Stimulated activated naive CD8-positive, alpha-beta T cell treated with anti-CD3 and anti-CD28 coated beads, Interleukin-15, amount 100 ng/mL, for 72 hours (primary cell): ENCODE measurements at places on chromosomes 13 and 19.

GRCh38 chr13:103272770-103273169 is 206.6 kb upstream of the SLC10A2 start:
- DNase-seq: no peak

- DNase-seq: no peak
Measured at GRCh38 chr19:30096596-30097370, 154.7 kb downstream of the URI1 start.

GRCh38 chr13:79812070-79812850 is 331.3 kb downstream of the NDFIP2 start:
- no peak for DNase-seq

DNA sequence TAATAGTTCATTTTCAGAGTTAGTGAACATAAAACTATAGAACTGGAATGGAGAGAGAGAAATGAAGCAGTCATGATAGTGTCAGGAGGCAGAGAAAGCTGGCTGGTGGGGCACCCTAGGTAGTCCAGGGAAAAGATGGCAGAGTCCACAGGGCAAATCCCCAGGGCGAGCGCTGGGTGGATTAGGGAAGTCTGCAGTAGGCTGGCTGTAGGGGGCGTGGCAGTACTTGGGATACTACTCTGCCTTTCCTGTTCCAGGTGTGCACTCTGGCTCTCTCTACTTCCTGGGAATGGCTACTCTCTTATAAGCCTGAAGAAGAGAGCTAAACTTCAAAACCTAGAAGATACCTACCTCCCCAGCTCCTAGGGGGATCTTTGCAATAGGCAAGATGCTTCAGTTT is 232.9 kb upstream of the SLC10A2 start:
- DNase-seq: no peak

DNA sequence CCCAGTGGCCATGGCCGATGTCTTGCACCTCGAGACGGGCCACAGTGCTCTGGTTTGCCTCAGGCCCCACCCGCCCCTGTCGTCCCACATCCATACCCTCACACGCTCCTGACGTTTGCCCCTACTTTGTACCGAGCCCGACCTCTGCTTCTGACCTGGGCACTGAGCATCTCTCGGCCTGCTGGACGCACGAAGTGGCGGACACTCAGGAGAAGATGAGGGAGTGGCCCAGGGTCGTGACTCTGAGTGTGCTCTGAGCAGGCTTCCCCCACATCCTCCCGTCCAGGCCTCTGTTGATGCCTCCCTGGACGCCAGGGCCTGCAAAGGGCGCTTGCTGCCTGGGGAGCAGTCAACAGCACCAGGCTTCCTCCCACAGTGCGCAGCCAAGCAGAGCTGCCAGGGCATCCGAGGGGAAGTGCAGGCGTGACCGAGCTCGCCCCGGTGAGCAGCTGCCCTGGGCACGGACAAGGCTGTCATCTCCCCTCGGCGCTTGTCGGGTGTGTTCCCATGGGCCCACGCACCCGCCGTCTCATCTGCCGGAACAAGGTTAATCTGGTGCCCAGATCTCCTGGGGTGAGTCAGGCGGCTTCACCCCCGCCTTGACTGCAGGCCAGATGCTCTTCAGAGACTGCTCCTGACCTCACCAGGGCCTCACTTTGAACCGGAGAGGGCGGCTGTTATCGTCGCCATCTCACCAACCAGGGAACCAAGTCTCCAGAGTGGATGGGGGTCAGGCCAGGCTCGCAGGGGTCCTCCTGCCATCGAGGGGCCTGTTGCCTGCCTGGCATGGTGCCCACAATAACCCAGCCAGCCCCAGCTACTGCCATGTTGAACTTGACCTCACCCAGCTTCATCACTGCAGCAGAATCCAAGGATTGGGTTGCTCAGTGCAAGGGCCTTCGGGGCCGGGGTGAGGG is 27.2 kb downstream of the COMP start:
- DNase-seq: no peak

DNA sequence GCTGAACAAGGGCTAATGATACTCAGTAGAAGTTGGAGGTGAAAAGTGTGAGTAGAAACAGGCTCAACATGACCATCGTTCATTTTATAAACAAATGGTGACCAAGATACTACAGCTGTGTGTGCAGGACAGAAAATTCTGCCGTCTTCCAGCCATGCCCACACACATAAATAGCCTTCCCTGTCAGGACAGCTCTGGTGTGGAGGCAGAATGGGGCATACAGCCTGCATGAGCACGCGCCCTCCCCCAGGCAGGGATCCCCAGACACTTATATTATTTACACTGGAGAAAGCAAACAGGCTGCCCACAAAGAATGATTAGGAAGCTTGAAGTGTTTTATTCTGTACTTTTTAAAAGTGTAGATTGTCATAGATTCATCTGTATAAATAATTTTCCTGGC is 20.4 kb downstream of the GJA3 start:
- no peak for DNase-seq

DNA sequence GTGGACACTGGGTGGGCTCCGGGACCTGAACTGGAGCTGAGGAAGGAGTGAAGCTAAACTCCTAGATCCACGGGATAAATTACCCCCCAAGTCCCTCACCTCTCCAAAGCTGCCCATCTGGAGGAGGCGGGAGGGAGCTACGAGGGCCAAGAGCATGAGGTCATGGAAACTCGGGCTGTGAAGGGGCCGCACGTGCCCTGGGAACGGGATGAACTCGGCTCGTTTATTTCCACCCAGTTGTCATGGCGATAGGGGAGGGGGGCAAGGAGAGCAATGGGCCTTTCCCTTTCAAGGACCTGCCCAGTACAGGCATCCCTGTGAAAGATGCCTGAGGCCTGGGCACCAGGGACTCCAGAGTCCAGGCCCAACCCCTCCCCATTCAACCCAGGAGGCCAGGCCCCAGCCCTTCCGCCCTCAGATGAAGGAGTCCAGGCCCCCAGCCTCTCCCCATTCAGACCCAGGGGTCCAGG is 3.8 kb downstream of the PPP1R12C start:
- no peak for DNase-seq

DNA sequence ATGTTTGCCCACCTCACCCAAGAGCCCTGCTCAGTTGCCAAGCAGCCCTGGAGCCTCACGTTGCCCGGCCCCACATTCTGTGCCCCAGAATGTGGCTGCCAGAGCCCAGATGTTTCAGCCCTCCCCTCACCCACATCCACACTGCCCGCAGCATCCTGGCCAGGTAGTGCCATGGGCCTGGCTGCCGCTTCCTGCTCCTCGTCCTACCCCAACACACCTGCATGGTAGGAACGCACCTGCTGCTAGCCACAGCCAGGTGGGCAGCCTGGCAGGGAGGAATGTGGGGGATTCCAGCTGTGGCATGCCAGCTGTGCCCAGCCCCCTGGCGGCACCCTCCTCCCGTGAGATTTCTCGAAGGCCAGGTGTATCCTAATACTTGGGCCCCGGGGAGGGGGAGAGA is 7.5 kb upstream of the NFIX start:
- DNase-seq: no peak

DNA sequence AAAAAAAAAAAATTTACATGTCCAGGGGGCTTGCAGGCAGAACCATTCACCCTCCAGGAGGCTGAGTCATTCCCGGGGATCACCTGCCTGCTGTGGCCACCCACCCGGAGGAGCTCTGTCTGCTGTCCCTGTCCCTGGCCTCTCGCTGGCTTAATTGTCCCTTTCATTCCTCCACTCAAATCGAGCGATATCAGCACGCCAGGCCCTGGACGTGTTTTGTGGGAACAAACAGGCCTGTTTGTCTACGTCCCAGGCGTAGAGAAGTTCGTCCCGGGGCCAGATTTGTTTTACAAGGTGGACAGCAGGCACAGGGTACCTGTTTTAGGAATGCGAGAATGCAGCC is 21.2 kb downstream of the SULT2B1 start:
- no peak for DNase-seq

GRCh38 chr13:30792285-30793000 is 57.1 kb downstream of the ALOX5AP start:
- no peak for DNase-seq

DNA sequence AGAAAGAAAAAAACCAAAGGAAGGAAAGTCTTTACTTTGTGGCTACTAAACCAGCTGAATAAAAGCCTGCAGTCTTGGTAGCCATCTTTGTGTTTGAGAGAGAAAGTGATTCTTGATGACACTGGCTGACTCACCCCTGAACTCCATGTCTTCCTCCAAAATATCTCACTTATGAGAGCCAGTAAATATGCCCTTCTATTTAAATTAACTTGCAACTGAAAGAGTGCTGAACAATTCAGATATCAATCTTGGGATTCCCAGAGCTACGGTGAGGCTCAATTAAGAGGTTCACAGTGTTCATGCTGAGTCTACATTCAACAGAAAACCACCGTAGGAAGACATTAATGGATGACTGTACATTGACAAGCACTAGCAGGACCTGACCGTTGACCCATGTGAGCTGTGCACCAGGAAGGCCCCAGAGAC is 57.9 kb downstream of the KCTD12 start:
- no peak for DNase-seq

GRCh38 chr13:51629491-51630287 is 45.4 kb downstream of the WDFY2 start:
- no peak for DNase-seq

- no peak for DNase-seq
Measured at GRCh38 chr19:19475015-19475765, 40.2 kb downstream of the TSSK6 start.

GRCh38 chr19:44752123-44752815 is 3.8 kb downstream of the BCL3 start:
- DNase-seq: no peak

- no peak for DNase-seq
Measured at GRCh38 chr13:114141261-114141996, 9.0 kb upstream of the RASA3 start.

DNA sequence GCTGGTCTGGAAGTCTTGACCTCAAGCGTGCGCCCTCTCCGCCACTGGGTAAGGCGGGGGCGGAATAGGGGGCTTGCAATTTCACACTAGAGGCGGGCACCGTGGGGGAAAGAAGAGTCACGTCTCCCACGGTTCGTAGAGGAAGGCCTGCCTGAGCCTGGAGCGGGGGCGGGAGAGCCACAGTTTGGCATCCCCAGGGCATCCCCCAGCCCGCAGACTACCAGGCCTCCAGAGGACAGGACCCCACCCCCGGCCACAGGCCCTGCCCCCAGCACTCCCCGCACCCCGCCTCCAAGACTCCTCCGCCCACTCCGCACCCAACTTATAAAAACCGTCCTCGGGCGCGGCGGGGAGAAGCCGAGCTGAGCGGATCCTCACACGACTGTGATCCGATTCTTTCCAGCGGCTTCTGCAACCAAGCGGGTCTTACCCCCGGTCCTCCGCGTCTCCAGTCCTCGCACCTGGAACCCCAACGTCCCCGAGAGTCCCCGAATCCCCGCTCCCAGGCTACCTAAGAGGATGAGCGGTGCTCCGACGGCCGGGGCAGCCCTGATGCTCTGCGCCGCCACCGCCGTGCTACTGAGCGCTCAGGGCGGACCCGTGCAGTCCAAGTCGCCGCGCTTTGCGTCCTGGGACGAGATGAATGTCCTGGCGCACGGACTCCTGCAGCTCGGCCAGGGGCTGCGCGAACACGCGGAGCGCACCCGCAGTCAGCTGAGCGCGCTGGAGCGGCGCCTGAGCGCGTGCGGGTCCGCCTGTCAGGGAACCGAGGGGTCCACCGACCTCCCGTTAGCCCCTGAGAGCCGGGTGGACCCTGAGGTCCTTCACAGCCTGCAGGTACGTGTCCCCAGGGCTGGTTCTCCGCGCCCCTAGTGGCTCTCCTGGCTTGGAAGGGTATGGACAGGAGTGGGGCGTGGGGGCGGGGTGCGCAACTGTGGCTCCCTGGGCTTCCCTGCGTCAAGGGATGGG is at the start of gene ANGPTL4:
Gene ANGPTL4, plus strand, starts transcription at position 353 of the 969 bp plus-strand sequence. Its CDS starts 167 bp downstream, at position 520.
- DNase-seq: peak; percentile 63

DNA sequence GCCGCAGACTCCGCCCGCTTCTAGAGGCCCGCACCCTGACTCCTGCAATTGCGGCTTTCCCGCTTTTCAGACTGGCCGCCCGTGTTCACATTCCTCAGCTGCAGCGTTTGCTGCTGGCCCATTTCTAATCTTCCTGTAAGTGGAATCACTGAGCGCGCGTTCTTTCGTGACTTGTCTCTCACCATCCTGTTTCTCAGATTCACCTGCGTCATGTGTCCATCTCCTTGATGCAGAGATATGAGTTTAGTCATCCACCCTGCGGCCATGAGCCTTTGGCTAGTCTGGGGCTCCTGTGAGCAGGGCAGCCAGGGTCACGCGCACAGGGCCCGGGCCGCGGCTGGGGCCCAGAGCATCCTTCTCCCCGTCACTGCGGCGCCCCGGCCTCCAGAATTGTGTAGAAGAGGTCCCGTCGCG is 110.0 kb downstream of the CRYL1 start:
- no peak for DNase-seq

DNA sequence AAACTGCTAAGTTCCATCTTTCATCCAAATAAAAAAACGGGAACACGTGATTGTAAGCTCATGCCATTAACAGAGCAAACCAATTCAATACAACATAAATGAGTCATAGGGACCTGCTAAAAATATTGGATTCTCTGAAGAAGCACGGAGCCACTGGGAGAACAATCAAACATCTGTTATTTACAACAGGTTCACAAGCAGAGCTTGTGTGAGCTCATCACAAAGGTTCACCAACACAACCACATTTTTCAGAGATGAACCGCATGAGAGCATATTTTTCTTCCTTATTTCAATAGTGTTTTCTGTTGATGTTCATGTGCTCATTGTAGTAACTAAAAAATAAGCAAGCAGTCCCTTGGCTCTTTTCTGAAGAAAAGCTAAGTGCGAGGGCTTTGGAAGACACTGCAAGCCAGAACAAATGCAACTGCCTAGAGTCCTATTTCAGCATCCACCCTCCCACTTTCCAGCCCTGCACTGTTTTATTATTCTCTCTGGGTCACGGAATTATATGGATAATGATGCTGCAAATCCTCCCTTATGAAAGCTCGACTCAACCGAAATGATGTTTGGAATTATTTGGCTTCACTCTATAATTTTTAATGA is 545.8 kb downstream of the LIG4 start:
- DNase-seq: no peak
